ENCODE measurements at places on chromosomes 1 and 21.

GRCh38 chr1:236343246-236343870 lies 50.7 kb upstream of the EDARADD start:
- no peak for DNase-seq

DNA sequence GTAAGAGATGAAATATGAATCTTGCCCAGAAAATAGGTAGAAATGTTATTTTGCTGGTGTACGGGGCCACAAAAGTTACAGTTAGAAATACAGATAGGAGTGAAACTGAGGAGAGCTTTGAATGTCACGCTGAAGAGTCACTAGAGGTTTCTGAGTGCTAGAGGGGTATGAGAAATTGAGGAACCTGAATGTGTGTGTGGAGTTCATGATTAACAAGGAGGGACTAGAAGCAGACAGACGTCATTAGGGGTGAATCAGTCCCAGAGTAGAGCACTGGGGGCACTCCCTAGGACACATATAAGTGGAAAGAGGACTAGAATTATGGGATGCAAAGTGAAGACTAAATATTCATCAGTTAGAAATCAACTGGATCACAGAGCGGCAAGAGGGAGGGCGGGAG lies 188.9 kb upstream of the MAP1LC3C start:
- no peak for DNase-seq

- no peak for DNase-seq
These were observed 109.5 kb upstream of the JUN start for GRCh38 chr1:58893257-58893869.

GRCh38 chr1:182990413-182991144 lies 32.6 kb upstream of the LAMC1 start:
- DNase-seq = no peak

- DNase-seq = no peak
These were observed 112.6 kb downstream of the SEC16B start for GRCh38 chr1:177857285-177857684.

DNA sequence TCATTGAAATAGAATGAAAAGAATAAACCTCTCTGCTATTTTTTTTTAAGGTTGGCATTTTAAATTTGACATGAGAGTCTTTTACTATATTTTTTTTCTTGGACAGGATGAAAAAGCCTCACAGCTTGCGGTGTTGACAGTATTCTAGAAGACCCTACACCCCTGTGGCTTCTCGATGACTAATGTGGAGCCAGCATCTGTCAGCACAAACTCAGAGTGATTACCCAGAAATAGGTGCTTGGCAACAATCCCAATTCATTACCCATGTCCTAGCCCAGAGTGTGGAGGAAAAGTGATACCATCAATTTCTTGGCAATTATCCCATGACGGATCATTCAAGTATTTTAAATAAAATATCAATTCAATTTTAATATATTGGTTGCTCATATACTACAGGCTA lies 186.8 kb upstream of the MAP1LC3C start:
- no peak for DNase-seq

DNA sequence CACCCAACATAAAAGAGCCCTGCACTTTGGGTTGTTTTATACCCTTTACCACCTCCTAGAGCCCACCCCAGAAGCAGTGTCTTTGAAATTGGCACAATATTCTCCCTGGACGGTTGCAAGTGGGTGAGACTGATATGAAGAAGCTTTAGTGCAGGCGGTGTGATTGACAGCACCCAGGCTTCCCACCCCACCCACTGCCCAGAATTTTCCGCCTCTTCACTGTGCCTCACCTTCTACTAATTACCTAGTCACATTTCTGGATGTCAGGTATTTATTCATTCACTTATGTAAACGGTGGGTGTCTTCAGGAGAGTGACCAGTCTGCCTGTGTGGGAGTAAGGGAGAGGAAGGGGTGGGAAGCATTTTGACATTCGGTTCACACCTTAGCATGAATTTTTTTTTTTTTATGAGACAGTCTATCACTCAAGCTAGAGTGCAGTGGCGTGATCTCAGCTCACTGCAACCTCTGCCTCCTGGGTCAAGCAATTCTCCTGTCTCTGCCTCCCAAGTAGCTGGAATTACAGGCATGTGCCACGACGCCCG lies 1.7 kb upstream of the FAM89A start:
- no peak for DNase-seq

DNA sequence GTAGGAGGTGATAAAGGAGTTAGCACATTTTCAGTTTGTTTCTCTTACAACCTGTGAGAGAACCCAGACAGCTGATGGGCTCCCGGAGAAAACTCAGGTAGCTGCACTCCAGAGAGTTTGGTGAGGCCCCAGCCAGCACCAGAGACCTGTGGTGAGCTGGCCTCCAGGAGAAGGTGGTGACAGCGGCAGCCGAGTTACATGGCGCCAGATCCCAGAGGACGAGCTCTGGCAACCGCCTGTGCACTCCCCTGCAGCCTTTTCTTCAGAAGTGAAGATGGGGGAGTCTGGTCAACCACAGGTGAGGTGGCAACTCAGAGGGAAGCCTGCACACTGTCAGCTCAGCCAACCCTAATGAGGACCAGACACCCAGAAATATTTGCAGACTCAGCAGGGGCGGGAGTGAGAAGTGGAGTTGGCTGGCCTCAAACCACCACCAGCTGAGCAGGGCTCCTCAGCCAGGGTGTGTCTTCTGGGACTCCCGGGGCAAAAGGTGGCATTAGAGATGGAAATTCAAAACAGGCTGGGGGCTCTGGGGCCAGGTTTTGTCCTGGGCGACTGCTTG lies 209.7 kb downstream of the SETD4 start:
- no peak for DNase-seq

GRCh38 chr1:56901716-56902115 lies 47.1 kb downstream of the C8A start:
- DNase-seq = no peak

GRCh38 chr1:162822391-162823200 lies 32.1 kb downstream of the HSD17B7 start:
- no peak for DNase-seq

DNA sequence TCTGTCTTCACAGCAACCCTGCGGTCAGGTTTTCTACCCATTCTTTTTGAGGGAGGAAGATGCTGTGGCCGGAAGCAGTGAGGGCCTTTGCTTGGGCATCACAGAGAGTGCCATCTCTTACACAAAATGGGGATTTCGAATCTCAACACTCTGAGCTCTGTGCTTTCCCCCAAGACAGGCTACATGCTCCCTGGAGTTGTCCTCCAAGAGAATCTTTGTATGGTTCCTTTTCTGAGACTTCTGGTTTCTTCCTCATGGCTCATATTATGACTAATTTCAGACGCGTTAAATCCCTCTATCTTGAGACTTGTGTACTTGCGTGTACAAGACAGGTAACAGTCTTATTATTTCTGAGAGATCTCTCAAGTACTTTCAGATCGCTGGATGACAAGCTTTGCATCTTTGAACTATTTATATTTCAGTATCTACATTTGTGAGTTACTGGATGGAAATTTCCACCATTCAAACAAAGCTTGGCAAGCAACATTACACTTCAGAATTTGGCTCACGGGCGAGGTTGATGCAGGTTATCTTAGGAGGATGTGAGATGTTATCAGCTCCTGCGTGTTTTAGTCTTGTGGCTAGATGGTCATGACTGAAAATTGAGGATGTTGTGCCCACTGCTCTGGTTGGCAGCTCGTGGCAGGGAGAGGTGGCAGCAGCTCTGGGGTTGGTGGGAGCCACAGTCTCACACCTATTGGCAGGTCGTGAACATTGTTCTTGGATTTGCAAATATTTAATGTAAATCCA lies 19.4 kb downstream of the ABCG1 start:
- DNase-seq = no peak

- DNase-seq = no peak
These were observed 36.8 kb upstream of the BMP8B start for GRCh38 chr1:39825432-39825941.

GRCh38 chr1:60073605-60074278 lies at the start of gene C1orf87:
Gene C1orf87 (minus strand): TSS chr1:60073770. CDS start chr1:60072643, 1,127 bp downstream.
- DNase-seq = no peak

GRCh38 chr1:220182656-220183055 lies 88.7 kb downstream of the IARS2 start:
- DNase-seq = no peak

GRCh38 chr1:37553598-37553926 lies 531 bp downstream of the SNIP1 start:
- DNase-seq = no peak

DNA sequence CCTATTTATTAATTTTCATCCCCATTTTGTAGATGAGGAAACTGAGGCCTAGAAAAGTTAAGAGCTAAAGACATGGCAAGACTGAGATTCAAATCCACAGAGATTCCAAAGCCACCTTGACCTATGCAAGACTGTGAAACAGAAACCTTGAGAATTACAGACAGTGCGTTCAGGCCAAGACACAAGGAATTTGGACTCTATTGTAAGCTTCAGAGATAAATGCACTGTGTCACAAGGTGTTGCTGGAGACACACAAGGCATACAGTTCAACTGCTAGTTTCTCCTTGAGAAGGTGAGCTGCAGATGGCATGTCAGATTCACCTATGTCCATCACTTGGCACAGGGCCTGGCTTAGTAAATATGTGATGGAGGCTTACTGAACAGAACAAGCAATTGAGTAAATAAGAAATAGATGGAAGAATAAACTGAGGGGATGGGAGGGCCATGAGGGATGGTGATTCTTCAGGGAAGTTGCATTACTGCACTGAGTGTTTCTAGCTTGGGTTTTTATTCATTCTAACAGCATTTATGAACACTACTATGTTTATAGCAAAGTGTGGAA lies 215.0 kb downstream of the DAB1 start:
- no peak for DNase-seq

- DNase-seq = no peak
These were observed 14.6 kb downstream of the ZNF691 start for GRCh38 chr1:42861014-42861399.

DNA sequence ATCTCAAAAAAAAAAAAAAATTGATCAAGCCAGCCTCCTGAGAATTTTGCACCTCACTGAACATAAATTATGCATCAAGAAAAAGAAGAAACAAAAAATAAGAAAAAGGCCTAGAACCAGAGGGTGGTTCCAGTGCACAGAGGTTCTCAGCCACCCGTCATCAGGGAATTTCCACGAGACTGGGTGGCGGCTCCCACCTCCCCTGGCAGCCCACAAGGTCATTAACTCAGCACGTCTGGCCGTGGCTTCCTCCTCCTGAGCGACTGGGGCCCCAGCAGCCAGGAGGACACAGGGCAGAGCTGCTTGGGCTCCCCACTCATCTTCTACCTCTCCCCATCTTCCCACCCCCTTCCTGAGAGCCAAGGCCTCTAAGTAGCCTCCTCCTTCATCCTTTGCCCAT lies 15.7 kb upstream of the TMEM51 start:
- no peak for DNase-seq

- no peak for DNase-seq
These were observed 61.8 kb downstream of the ITPKB start for GRCh38 chr1:226677027-226678020.

DNA sequence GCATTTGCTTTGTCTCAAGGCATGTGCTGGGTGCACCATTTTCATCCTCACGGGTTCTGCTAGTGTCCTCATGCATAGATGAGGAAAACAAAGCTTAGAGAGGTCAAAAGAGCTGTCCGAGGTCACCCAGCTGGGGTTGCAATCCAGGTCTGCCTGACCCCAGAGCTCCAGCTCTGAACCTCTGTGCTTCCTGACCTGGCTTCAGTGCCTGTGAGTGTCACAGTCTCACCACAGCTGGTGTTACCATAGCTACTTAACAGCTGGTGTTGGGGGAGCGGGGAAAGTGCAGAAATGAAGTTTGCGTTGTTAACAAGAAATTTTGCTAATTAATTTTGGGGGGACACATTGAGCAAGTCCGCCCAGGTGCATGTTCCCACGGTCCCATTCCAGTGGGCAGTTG lies 328.5 kb downstream of the KIF26B start:
- DNase-seq = no peak

DNA sequence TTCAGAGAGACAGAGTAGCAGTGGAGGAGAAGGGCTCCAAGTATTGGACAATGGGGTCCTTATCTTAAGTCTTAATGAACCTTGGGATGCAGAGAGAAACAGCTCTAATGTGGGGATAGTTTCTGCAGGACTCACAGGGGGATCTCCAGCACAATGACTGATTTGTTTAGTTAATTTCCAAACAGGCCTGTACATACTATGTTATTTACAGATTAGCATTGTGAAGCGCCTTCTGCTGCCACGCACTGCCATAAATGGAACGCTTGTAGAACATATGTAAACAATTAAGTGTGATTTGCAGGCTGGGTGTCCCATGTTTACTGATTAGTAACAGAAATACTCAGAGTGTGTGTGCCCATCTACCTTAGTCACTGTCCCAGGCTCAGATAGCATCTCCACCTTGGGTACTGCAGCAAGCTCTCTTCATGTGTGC lies 56.1 kb downstream of the NTPCR start:
- no peak for DNase-seq

DNA sequence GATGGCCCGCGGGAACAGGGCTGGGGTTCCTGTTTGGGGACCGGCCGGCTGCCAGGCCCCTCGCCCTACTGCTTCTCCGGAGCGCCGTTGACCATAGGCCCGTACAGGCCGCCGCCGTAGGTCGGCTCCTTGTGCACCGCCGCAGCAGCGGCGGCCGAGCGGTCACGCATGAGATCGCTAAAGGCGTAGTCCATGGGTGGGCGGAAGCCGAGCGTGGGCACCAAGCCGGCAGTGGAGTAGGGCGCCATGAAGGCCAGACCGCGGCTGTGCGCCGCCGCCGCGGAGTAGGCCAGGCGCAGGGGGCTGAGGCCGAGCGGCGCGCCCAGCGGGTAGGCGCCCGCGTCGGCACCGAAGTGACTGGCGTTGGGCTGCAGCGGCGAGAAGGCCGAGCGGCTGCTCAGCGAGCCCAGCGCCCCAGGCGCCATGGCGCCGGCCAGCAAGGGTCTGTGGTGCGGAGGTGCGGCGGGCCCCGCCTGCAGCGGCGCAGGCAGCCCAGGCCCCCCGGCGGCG lies 4.6 kb downstream of the DMRTA2 start:
- no peak for DNase-seq

- DNase-seq = no peak
These were observed 15.7 kb downstream of the ATPAF1 start for GRCh38 chr1:46652321-46653100.

DNA sequence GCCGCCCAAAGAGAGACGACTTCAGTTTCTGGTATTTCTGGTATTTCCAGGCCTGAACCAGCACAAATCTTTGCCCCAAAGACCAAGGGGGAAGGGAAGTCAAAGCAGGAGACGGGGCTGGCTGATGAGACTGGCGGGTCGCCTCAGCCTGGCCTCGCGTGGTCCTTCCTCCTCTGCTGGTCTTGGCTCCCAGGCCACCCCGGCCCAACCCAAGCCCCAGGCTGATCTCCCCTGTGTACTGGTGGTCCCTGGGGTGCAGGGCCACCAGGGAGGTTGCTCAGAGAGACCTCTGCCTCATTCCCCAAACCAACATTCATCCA lies 19.9 kb downstream of the WNT4 start:
- no peak for DNase-seq

DNA sequence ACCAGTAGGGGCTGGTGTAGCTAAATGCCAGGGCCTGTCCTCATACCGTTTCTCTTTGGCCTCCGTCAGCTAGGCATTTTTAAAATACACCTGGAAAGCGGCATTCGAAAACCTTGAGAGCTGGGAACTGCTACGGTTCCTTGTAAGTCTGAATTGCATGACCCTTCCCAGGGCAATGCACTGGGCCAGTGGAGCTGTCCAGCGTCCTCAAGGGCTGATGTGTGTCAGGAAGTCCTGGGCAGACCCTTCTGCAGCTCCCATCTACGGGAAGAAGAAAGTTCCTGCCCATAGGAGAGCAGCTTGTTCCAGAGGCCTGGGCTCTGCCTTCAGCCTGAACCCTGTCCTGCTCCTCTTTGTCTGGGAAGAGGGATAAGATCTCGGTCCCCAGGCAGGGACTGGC lies 34.1 kb downstream of the UBASH3A start:
- no peak for DNase-seq

Measured in GM12892 (cell line).